ENCODE measurements at places on chromosomes 11 and 22.

GRCh38 chr22:23364389-23364788 is 184.1 kb downstream of the BCR start:
- DNase-seq, result no peak

DNA sequence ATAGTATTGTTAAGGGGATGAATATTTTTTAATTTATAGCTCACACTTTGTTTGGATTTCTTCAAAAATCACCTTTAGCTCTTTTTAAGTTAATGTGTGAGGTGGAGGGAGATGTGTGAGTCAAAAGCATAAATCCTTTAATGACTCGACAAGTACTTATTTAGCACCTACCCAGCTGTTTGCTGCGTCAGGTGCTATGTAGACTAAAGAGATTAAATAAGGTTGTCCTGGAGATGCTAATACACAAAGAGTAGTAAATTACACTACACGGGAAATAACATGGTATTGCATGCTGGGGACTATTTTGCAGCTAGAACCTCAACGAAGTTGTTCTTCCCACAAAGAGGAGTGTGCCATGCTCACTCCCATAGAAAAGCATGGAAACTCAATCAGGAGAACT is 583.3 kb upstream of the TENM4 start:
- DNase-seq, result no peak

- no peak for DNase-seq
Measured at GRCh38 chr11:127074151-127074761, 73.7 kb upstream of the KIRREL3 start.

DNA sequence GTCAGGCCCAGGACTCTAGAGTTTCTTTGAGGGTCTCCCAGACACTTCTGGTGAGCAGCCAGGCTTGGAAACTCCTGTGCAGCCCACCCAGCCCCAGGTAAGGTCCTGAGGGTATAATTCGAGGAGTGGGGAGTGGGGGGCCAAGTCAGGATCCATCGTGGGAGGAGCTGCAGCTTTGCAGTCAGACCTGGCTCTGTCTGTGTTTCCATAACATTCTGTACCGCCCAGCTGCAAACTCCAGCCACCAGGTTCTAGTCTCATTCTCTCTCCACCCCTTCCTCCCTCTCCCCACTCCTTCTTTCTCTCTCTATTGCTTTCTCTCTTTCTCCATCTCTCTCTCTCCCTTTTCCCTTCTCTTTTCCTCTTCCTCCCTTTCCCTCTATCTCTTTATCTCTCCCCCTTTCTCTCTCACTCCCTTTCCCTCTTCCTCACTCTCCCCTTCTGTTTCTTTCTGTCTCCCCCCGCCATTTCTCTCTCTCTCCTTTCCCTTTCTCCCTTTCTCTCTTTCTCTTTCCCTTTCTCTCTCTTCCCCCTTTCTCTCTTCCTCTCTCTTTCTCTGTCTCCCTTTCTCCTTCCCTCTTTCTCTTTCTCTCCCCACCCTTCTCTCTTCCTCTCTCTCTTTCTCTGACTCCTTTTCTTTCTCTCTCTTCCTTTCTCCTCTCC is 127.2 kb downstream of the MN1 start:
- no peak for DNase-seq

DNA sequence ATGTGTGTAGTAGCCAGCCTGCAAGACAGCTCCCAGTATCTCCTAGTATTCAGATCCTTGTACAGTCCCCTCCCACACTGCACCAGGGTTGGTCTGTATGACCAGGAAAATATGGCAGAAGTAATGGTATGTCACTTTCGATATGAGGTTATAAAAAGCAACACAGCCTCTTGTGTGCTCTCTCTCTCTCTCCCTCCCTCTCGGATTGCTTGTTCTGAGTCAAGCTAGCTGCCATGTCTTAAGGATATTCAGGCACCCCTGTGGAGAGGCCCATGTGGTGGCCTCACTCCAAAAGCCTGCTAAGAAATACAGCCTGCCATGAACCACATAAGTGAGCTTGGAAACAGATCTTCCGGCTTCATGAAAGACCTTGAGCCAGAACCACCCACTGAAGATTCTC is 25.4 kb downstream of the FXYD6 start:
- DNase-seq, result no peak

GRCh38 chr11:82986446-82986845 is 84.9 kb downstream of the DDIAS start:
- no peak for DNase-seq

DNA sequence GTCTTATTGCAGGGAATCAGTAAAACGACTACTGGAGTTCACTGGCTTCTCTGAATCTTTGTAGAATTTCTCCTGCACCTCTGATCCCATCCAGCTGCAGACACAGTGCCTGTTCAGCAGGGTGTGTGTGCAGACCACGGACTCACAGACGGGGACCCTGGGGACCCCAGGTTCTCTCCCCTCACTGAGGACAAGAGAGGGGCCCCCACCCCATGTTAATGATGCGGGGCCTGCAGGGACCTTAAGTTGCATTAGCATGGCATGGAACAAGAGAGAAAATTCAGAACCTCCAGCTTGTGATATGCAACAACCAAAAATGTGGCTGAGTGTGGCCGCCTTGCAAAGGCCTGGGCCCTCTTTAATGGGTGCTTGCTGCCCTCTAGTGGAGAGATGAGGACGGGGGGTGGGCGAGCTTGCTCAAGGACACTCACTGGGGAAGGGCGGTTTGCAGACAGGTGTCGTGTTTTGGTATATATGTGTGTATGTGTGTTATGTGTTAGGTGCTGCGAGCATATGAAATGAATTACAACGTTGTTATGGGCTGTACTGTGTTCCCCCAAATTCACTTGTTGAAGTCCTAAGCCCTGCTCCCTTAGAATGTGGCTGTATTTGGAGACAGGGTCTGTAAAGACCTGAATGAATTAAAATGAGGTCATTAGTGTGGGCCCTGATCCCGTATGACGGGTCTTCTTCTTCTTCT is 84.4 kb upstream of the SEPTIN5 start:
- peak; percentile 79 for DNase-seq

GRCh38 chr11:27281276-27281675 is 81.7 kb downstream of the CCDC34 start:
- DNase-seq, result no peak

Data from activated CD4-positive, alpha-beta T cell treated with anti-CD3 and anti-CD28 coated beads for 1 hour (primary cell).